ENCODE measurements at places on chromosomes 5 and 9. TPM values are rescaled to one million over a fixed set of nuclear protein-coding genes. Genes with fewer than 3 reads are reported as not detected.

DNA sequence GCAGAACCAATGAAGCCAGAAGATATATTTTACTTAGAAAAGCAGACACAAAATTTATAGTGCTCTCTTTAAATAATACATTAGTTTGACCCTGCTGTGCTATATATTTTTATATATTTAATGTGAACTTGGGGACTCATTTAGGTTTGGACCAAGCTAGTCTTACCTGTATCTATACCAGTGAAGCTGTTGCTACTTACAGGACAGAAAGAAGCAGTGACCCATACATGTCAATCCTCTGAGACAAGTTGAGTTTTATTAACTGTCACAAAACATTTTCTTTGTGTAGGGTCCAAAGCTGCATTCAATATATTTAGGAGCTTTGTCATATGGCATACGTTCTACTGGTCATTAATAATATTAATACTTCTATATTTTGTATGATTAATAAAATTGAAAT is 327.7 kb upstream of the NUDT12 start:
- no peak overlapping the region for H3K27ac ChIP-seq
- H3K4me3 ChIP-seq: no peak overlapping the region
- H3K27me3 ChIP-seq: no peaks in the 10 kb centered on the region
- DNase-seq: no peak
- no peaks in the 10 kb centered on the region for H3K36me3 ChIP-seq

DNA sequence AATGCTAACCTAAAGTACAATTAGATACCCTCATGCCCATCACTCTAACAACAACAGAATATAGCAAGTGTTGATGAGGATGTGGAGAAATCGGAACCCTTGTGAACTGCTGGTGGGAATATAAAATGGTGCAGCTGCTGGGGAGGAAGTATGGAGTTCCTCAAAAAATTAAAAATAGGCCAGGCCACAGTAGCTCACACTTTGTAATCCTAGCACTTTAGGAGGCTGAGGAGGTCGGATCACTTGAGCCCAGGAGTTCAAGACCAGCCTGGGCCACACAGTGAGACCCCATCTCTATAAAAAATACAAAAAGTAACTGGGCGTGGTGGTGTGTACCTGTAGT is 18.0 kb upstream of the MRNIP start:
- H3K4me3 ChIP-seq: no peak overlapping the region
- no peaks in the 10 kb centered on the region for H3K4me1 ChIP-seq
- DNase-seq: no peak
- no peaks in the 10 kb centered on the region for H3K27me3 ChIP-seq
- H3K36me3 ChIP-seq: peaks cover 84% of the 10 kb centered on the region

DNA sequence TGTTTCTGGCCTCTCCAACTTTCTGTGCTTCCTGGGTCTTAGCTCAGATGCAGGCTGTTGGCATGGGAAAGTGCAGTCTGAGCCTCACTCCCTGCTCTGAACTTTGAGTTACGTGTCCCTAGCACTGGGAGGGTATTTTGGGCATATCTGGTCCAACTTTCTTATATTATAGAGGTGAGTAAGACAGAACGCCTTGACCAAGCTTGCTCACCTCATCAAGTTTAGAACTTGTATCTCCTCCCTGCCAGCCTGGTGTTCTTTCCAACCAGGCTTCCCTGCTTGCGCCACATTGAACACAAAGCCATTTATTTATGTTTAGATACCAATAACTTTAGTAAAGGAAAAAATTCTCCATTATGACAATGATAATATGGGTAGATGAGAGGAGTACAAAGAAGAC is 33.2 kb downstream of the TNC start:
- H3K27ac ChIP-seq: no peak overlapping the region
- H3K36me3 ChIP-seq: no peaks in the 10 kb centered on the region
- H3K4me3 ChIP-seq: no peak overlapping the region
- H3K27me3 ChIP-seq: no peaks in the 10 kb centered on the region
- H3K4me1 ChIP-seq: peaks cover 11% of the 10 kb centered on the region

The LHX3 gene
- total RNA-seq: 0.26 TPM

The SPINK7 gene
- 4.8 TPM for total RNA-seq
